Non-pigmented ciliary epithelial cell (primary cell): ENCODE measurements at places on chromosomes 4 and X.

DNA sequence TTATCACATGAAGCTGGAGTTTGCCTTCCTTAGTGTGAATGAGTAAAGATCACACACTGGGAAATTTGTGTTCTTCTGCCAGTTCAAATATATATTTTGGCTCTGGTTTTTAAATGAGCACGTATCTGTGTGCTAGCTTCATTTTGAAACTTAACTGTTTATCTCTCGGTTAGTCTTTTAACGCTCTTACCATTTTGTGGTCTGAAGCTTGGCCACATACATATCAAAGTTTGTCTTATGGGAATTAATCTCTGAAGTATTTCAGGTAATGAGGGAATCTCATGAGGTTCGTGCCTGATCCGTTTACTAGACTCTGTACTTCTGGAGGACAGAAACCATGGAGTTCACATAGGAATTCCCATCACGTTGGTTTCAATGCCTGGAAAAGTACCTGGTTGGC is 13.8 kb downstream of the ATP10D start:
- DNase-seq: no peak

- no peak for DNase-seq
Observed at GRCh38 chr4:11079171-11079570, 349.5 kb downstream of the HS3ST1 start.

DNA sequence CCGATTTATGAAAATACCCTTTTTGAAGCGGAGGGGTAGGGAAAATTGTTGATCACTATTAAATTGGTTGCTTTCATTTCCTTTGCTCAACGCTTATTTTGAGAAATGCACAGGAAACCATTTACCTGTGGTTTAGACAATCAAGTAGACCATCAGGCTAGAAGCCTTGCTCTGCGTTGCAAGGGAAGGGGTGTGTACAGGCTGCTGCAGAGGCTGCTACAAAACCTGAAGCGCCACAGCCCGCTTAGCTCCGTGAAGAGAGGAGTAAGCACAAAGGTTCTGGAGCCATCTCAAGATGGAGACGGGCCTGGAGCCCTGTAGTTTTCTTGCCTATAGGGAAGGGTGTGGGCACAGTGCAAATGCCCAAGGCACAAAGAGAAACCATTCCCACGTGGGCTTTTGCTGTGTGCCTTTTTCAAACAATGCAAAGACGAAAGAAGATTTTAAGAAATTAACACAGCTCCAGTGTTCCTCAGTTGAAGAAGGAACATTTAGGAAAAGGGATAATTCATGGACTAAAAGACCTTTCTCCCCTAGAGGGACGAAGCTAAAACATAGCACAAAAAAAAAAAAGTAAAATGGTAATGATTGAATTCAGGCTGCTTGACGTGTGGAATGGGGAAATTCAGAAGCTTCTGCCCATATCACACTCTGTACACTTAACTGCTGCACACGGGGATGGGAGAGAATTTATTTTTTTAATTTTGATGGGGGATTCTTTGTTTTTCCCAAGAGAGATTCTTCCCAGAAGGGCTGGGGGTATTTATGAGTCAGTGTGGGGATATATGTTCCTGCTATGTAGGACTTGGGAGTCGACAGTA is 3.5 kb downstream of the TMSB4X start:
- DNase-seq: peak; percentile 60

DNA sequence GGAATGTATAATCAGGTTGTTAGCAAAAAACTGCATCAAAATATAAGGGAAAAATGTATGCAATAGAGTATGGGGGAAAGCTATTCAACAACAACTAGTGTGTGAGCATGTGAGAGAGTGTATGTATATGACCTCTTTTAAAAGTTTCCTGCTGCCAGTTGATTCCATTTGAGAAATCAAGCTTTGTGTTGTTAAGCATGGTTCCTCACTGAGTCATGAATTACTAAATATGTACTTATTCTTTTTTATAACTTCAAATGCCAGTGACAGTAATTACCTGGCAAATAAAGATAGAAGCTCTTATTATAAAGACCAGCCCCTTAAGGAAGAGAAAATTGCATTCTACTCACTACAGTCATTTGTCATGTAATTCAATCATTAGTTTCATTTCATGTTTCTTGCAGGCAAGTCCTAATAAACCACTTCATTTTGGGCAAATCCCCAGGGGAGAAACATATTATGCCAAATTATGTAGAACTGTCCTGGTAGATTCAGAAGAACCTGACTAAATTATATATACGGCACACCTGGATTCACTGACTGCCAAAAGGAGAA is 19.2 kb downstream of the RASGEF1B start:
- DNase-seq: no peak

GRCh38 chrX:39802354-39802753 is 295.4 kb downstream of the BCOR start:
- no peak for DNase-seq

DNA sequence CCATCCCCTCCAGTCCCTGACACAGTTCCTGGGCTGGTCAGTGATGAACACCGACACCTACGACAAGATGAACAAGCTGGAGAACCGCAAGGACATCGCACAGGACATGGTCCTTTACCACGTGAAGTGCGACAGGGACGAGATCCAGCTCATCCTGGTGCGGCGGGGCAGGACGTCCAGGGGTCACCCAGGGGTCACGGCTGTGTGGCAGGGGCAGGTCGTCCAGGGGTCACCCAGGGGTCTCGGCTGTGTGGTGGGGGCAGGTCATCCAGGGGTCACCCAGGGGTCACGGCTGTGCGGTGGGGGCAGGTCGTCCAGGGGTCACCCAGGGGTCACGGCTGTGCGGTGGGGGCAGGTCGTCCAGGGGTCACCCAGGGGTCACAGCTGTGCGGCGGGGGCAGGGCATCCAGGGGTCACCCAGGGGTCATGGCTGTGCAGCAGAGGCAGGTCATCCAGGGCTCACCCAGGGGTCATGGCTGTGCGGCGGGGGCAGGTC is 16.7 kb downstream of the ATP5ME start:
- DNase-seq: no peak

- DNase-seq: no peak
Observed at GRCh38 chrX:35507701-35508100, 290.4 kb upstream of the MAGEB16 start.

DNA sequence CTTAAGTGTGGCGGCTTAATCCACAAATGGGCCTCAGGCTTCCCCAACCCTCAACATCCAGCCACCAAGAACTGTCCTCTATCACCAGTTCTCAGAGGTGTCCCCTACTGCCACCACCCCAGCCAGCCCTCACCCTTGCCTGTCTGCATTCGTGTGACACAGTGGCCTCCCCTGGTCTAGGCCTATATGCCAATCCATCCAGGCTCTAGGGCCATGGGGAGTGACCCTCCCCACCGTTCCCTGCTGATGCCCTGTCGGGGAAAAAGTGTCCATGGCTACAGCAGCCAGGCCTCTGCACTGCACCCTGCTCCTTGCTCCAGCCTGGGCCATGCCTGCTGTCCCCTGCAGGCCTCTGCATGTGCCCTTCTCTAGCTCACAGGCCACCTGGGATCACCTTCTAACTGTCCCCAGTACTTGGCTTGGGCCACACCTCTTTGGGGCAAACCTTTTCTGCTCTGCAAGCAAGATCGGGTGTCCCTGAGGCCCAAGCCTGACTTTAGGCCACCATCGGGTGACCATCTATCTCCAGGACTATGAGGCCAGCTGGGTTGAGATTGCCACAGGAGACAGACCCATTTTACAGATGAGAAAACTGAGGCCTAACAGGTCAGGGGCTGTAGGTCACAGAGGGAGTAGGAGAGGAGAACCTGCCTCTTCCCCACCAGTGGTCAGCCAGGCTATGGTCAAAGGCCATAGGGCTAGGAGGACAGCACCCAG is 75.8 kb downstream of the JAKMIP1 start:
- no peak for DNase-seq

DNA sequence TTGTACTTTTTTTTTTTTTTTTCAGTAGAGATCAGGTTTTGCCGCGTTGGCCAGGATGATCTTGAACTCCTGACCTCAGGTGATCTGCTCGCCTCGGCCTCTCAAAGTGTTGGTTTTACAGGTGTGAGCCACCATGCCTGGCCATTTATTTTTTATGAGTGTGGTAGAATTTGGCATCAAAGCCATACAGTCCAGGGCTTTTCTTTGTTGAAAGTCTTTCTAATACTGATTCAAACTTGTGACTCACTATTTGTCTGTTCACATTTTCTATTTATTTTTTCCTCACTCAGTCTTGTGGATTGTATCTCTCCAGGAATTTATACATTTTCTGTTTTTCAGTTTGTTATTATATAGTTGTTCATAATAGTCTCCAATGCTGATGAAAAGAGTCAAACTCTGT is 66.5 kb upstream of the SPIN4 start:
- DNase-seq: no peak

DNA sequence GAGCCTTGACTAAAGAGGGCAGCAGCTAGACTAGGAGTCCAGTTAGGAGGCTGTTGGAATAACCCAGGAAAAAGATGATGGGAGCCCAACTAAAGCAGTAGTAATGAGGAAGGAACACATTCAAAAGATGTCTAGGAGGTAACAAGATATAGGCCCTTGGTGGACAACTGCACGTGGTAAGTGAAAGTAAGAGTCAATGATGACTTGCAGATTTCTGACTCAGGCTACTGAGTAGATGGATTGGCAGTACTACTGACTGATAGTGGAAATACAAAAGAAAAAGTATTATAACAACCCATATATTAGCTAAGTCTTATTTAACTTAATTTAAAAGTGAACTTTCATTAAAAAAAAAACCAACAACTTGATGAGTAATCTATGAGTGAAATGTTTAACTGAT is 74.0 kb downstream of the PAK3 start:
- DNase-seq: no peak

DNA sequence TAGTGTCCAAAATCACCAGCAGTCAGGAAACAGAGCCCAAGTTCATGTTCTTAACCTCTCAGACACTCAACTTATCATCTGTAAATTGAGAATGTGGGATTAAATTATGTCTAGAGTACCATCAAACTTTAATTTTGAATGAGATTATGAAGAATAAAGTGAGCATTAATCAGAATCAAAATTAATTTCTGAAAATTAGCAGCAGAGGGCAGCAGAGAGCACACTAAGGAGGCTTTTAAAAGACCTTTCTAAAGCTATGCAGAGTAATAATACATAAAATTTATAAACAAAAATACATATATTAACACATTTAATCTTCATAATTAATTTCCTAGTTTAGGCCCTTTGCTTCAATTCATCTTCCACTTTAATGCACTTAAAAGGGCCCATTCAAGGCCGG is 7.1 kb downstream of the TASL start:
- DNase-seq: no peak

- DNase-seq: peak; percentile 4
Observed at GRCh38 chrX:15055146-15055930, 182.1 kb downstream of the MOSPD2 start.

GRCh38 chrX:15404401-15405096 is 20.3 kb upstream of the VEGFD start:
- no peak for DNase-seq

DNA sequence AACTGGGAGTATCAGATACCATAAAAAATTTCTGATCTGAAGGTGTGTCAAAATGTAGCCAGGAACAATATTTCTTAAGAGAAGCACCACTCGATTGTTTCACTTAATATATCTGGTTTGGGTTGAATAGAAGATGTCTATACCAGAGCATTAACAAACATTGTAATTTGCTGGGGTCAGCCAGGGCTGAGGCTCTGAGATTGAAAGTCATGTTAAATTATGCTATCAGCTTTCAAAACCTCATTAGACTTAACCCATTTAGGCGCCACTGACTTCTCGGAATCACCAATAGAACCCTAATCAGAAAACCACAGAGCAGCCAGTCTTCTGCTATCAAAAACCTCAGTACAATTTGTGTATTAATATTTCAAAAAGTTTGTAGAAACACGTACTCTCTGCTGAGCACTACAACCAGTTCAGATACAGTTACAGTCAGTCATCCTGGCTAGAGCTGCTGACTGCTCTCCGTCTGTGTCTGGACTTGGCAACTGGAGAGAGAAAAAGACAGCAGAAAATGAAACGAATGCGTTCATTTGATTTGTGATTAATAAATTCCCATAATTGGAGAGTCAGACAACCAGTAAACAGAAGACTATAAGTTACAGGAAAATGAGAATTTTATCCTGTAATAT is 848.6 kb upstream of the PABPC4L start:
- no peak for DNase-seq

GRCh38 chrX:100980608-100981497 is 11.3 kb downstream of the ARL13A start:
- peak; percentile 34 for DNase-seq

DNA sequence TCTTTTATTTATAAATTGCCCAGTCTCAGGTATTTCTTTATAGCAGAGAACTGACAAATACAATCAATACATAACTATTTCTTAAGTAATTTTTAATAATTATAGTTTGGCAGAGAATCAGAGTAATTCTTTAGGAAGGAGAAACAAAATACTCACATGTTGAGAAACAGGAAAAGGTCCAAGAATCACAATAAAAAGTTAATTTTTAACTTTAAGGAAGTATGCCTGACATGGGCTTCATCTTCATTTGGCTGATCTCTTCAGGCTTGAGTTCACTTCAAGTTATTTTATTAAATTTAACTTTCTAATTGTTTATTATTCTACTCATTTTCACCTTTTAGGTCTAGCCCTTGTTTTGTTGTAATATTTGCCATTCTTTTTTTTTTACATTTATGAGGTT is 36.1 kb upstream of the RNF150 start:
- DNase-seq: no peak

DNA sequence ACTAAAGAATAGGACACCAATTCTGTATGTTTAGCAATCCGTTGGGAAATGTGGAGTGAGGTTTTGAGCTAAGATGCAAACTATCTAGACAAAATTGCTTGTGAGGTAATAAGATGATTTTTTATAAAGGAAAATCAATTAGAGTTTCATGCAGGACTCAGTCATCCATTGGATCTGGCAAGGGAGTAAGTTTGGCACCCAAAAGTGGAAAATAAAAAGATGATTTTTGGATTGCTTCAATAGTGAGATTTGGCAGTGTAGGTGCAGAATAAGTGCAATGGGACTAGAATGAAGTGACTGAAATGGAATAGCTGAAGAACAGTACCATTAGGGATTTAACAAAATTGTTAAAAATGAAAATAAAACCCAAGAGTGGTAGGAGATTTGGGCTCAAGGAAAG is 290.5 kb upstream of the EPHA5 start:
- no peak for DNase-seq

- peak; percentile 15 for DNase-seq
Observed at GRCh38 chr4:72418458-72418857, 150.6 kb downstream of the ADAMTS3 start.

DNA sequence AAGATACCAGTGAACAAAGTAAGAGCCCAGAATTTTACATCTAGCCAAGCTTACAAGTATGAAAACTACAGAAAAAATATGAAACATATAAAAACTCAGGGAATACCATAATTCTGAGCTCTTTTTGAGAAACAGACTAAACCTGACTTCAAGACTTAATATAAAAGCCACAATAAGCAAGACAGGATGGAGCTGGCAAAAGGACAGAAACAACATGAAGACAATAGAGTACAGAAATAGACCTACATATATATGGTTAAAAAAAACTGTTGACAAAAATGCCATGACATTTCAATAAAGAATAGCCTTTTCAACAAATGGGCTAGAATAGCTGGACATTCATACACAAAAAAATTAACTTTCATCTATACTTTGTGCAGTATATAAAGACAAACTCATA is 49.4 kb downstream of the UBA6 start:
- no peak for DNase-seq
